ENCODE measurements at places on chromosomes 12 and 14. TPM values are rescaled to one million over a fixed set of nuclear protein-coding genes. Genes with fewer than 3 reads are reported as not detected.

The RASAL1 gene
- 0.34 TPM for total RNA-seq

DNA sequence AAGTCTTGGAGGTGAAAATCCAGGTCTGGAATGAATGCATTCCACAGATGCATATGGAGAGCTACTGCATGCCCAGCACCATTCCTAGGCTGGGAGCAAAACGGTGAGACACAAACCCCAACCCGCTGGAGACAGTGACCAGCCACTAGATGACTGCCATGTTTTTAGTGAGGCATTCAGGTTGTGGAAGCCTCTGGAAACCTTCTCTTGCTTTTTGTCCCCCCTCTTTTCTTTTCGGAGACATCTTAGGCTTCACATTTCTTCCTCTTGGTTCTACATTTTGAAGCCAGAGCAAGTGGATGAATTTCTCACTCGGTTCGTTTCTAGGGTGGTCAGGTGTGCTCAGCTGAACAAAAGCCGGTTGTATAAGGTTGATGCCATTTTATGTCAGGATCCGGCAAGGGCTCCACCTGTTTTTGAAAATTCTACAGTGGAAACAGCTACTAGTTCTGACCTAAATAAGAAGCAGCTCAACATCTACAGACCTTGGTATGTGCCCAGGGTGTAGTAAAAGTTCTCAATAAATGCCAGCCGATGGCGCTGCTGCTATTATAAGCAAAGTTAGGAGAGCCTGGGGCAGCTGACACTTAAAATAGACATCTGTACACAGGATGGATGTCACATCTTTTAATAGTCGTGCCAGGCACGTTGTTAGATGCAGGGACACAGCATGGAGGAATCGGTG lies 1.8 kb upstream of the ZNF839 start:
- peak overlapping the region; percentile 92 for H3K27ac ChIP-seq
- peaks cover 56% of the 10 kb centered on the region for H3K4me1 ChIP-seq
- peak overlapping the region; percentile 94 for H3K4me3 ChIP-seq
- no peaks in the 10 kb centered on the region for H3K36me3 ChIP-seq
- DNase-seq = no peak

The HOXC10 gene
- total RNA-seq = not detected

The USP15 gene
- total RNA-seq = 110 TPM

DNA sequence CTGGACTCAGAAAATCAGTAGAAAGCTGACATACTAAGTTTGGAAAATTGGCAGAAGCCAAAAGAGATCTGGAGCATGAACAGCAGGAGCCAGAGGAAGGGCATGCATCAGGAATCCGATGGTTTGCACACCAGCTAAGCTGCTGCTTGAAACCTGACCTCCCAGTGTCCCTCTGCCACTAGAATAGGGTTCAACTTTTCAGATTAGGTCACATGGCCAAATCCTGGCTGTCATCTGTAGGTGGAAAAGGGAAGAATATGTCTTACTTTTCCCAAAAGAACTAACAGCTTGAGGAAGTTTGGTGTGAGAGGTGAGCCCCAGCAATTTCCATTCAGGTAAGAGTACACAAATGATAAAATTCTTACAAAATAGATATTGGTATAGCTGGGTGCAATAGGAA lies 732.6 kb downstream of the RERGL start:
- H3K27ac ChIP-seq = no peak overlapping the region
- no peak for DNase-seq
- no peaks in the 10 kb centered on the region for H3K4me1 ChIP-seq
- H3K4me3 ChIP-seq = no peak overlapping the region
- H3K36me3 ChIP-seq = no peaks in the 10 kb centered on the region
- no peaks in the 10 kb centered on the region for H3K27me3 ChIP-seq

DNA sequence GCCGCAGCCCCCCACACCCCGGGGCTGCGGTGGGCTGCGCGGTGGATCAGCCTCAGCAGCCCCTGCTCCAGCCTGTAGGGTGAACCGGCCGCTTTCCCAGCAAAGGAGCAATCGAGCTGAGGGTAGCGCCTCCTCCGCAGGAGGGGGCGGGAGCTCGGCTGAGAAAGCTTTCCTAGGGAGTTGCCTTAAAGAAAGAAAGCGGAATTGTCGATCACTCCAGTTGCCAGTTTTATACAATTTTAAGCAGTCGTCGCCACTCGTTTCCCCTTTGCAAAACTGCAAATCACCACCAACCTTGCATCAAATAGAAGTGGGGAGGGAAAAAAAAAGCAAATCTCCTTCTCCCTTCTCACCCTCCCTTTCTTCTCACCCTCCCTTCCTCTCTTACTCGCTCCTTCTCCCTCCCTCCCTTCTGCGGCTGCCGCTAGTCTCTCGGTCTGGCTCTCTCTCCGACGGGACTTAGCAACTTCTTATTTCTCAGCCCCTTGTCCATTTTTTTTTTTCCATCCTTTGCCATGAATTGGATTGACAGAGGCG lies at the start of gene PDE3A:
PDE3A (plus strand) TSS at position 424 of the 537 bp plus-strand sequence. CDS start 748 bp downstream, outside the sequence.
- H3K36me3 ChIP-seq = no peaks in the 10 kb centered on the region
- H3K27me3 ChIP-seq = peaks cover 30% of the 10 kb centered on the region
- H3K4me1 ChIP-seq = no peaks in the 10 kb centered on the region
- no peak for DNase-seq
- no peak within 1 kb of the TSS for H3K27ac ChIP-seq

The LMNTD1 gene
- not detected for total RNA-seq

GRCh38 chr14:100586403-100587085 lies 673 bp downstream of the BEGAIN start:
- no peak for DNase-seq
- H3K4me1 ChIP-seq = no peaks in the 10 kb centered on the region
- peaks cover 23% of the 10 kb centered on the region for H3K27me3 ChIP-seq

- DNase-seq = no peak
- no peaks in the 10 kb centered on the region for H3K27me3 ChIP-seq
- no peaks in the 10 kb centered on the region for H3K36me3 ChIP-seq
- peaks cover 10% of the 10 kb centered on the region for H3K4me1 ChIP-seq
- no peak overlapping the region for H3K4me3 ChIP-seq
Observed at GRCh38 chr14:80491650-80492049, 280.3 kb upstream of the DIO2 start.

- no peaks in the 10 kb centered on the region for H3K4me1 ChIP-seq
- H3K36me3 ChIP-seq = no peaks in the 10 kb centered on the region
- peaks cover 2% of the 10 kb centered on the region for H3K27me3 ChIP-seq
- H3K27ac ChIP-seq = no peak overlapping the region
- no peak for DNase-seq
Observed at GRCh38 chr12:22306311-22306710, 28.2 kb downstream of the ST8SIA1 start.

The KLRC2 gene
- total RNA-seq = not detected

GRCh38 chr14:95352481-95352880 lies 32.8 kb upstream of the CLMN start:
- no peaks in the 10 kb centered on the region for H3K4me1 ChIP-seq
- peaks cover 24% of the 10 kb centered on the region for H3K27me3 ChIP-seq
- H3K27ac ChIP-seq = no peak overlapping the region
- H3K36me3 ChIP-seq = no peaks in the 10 kb centered on the region

DNA sequence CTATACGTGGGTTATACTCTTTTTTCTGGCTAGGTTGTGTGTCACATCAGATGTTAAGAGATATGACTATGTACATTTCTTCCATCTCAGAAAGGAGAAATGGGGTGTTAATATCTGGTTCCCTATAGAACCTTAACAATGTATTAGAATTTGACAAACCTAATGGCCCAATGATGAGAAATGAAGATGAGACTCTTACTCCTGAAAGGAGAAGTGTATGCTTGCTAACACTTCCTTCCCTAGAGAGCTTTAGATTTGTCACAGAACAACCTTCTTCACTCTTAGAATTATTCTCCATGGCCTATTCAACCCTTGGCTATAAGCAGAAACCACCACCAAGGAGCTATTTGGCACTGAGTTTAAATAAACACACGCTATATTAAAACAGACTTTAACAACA lies 839.6 kb downstream of the GALC start:
- no peak overlapping the region for H3K27ac ChIP-seq
- H3K27me3 ChIP-seq = no peaks in the 10 kb centered on the region
- H3K36me3 ChIP-seq = no peaks in the 10 kb centered on the region
- no peak for DNase-seq
- H3K4me3 ChIP-seq = no peak overlapping the region
- no peaks in the 10 kb centered on the region for H3K4me1 ChIP-seq

- no peak for DNase-seq
- H3K27me3 ChIP-seq = no peaks in the 10 kb centered on the region
- no peak overlapping the region for H3K4me3 ChIP-seq
- H3K27ac ChIP-seq = no peak overlapping the region
Observed at GRCh38 chr14:77892890-77893484, 93.1 kb downstream of the ADCK1 start.

The DDX11 gene
- 171 TPM for total RNA-seq

The EPYC gene
- not detected for total RNA-seq

GRCh38 chr12:77954206-77954555 lies 123.5 kb downstream of the NAV3 start:
- H3K27me3 ChIP-seq = no peaks in the 10 kb centered on the region
- H3K4me1 ChIP-seq = no peaks in the 10 kb centered on the region
- no peak overlapping the region for H3K4me3 ChIP-seq
- no peak overlapping the region for H3K27ac ChIP-seq

The MSI1 gene
- 0.07 TPM for total RNA-seq

DNA sequence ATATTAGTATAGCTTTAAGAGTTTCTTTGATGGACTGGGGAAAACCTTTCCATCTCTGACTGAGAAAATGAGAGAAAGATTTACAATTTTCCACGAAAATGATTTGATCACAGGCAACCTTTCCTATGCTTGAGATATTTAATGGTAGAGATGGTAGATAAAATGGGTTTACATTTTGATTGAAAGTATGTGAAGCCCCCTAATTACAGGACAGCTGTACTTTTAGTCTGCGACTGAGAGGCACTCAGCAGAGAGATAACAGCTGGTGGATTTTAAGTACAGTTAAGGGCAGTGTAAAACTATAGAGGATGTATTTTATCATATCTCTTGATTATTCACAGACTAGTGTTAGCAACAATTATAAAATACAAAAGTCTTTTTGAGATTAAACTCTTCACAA lies 40.7 kb downstream of the C12orf50 start:
- H3K27me3 ChIP-seq = no peaks in the 10 kb centered on the region
- DNase-seq = no peak
- H3K36me3 ChIP-seq = no peaks in the 10 kb centered on the region
- H3K4me1 ChIP-seq = no peaks in the 10 kb centered on the region

DNA sequence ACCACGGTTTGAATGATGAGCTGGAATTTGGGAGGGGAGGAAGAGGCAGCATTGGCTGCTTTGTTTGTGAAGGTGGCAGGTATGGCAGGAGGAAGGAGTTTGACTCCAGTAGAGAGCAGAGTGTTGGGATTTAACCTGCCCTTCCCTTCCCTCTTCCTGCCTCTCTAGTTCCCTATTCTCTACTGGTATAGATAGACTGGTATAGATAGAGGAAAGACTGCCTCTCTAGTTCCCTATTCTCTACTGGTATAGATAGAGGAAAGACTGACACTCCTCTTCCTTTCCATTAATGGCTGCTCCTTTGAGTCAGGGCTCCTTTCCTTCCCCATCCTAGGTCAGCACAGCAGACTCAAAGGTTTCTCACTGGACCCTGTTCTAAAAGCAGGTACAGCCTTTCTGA lies 8.4 kb upstream of the SYCP3 start:
- H3K36me3 ChIP-seq = peaks cover 37% of the 10 kb centered on the region
- no peak overlapping the region for H3K27ac ChIP-seq
- H3K4me3 ChIP-seq = no peak overlapping the region
- DNase-seq = no peak
- H3K27me3 ChIP-seq = no peaks in the 10 kb centered on the region
- no peaks in the 10 kb centered on the region for H3K4me1 ChIP-seq

The RAD9B gene
- total RNA-seq = 1.4 TPM

The SCN8A gene
- 0.26 TPM for total RNA-seq

DNA sequence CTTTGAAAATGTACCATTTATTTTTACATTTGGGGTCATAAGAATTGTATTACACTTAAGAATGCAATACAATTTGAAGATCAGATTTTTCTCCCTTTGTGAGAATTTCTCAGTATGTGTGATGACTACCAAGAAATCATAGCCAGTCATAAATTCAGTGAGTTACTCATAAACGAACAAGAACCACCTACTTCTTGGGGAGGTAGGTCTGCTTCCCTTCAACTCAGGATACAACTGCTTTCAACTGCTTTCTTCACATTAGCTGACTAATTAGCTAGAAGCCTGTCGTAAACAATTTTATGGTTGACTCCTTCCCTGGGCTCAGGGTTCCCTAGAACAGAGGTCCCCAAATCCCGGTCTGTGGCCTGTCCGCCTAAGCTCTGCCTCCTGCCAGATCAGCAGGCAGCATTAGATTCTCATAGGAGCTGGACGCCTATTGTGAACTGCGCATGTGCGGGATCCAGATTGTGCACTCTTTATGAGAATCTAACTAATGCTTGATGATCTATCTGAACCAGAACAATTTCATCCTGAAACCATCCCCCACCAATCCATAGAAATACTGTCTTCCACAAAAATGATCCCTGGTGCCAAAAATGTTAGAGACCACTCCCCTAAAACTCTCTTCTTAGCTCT lies 3.7 kb downstream of the ANG start:
- H3K36me3 ChIP-seq = no peaks in the 10 kb centered on the region
- H3K27ac ChIP-seq = no peak overlapping the region
- DNase-seq = no peak
- H3K4me3 ChIP-seq = no peak overlapping the region

- H3K36me3 ChIP-seq = peaks cover 34% of the 10 kb centered on the region
- no peak for DNase-seq
- H3K27me3 ChIP-seq = no peaks in the 10 kb centered on the region
- no peak overlapping the region for H3K4me3 ChIP-seq
- H3K27ac ChIP-seq = no peak overlapping the region
Observed at GRCh38 chr14:58356268-58356667, 39.5 kb upstream of the TOMM20L start.

DNA sequence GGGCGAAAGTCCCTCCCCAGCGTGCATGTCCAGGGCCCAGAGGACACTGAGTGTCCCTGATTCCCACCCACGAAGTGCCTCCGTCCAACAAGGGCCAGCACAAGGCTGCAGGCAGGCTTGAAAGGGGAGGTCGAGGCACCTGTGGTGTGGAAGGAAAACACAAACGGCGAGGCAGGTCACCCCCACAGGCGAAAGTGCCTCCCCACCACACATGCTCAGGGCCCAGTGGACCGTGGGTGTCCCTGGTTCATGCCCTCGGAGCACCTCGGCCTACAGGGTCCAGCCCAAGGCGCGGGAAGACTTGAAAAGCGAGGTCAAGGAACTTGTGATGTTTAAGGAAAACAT lies 370.4 kb downstream of the ALG10 start:
- H3K4me3 ChIP-seq = no peak overlapping the region
- no peaks in the 10 kb centered on the region for H3K27me3 ChIP-seq
- H3K36me3 ChIP-seq = no peaks in the 10 kb centered on the region

DNA sequence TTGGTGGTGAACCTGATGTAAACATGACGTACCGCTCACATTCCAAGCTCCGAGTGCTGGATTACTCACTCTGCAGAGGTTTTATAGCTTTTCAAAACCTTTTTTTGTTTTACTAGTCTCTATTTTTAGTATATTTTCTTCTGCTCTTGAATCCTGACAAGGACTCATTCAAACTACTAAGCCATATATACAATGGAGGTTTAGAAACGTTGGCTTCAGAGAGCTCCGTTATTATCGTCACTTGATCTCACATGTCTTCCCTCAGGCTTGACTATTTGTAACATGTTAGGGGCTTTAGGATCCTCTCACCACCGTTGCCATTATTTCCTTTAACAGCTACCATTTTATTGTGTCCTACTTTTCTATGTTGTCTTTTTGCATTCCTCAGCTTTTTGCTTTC lies 1321.5 kb upstream of the FLRT2 start:
- H3K4me3 ChIP-seq = no peak overlapping the region
- DNase-seq = no peak
- no peak overlapping the region for H3K27ac ChIP-seq
- H3K36me3 ChIP-seq = no peaks in the 10 kb centered on the region

- H3K27ac ChIP-seq = no peak overlapping the region
- H3K36me3 ChIP-seq = no peaks in the 10 kb centered on the region
- no peaks in the 10 kb centered on the region for H3K4me1 ChIP-seq
- no peak overlapping the region for H3K4me3 ChIP-seq
- no peak for DNase-seq
Observed at GRCh38 chr14:103267226-103267910, 66.7 kb upstream of the EIF5 start.

Measured in activated T-helper 1 cell treated with anti-CD3 and anti-CD28 coated beads, Interleukin-12 subunit alpha, Interleukin-12 subunit beta, Interleukin-2, Interleukin-4 antibody, amounts not matched to agents 30 ng/mL and 10 ng/mL and 1 ng/mL, durations not matched to agents 14 hours and 24 hours and 36 hours (primary cell).